ENCODE measurements at places on chromosomes 7 and 10.

- no peak for DNase-seq
These were observed 177.6 kb downstream of the PARD3 start for GRCh38 chr10:34637418-34637911.

GRCh38 chr10:103632247-103632642 lies 138.7 kb downstream of the NEURL1 start:
- no peak for DNase-seq

DNA sequence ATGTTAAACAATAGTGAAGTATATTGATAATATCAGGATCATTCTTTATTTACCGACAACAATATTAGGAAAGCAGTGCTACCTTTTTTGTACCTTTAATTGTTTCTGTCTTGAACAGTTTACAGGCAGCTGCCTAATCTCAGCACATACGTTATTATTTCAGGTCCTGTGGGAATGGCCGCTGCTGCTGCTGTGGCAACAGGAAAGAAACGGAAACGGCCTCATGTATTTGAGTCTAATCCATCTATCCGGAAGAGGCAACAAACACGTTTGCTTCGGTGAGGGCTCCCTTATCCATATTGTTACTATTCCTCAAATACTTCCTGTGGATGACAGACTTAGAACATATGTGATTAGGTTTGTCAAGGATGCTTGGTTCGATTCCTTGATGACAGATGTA lies 59.7 kb downstream of the NRF1 start:
- DNase-seq: no peak

DNA sequence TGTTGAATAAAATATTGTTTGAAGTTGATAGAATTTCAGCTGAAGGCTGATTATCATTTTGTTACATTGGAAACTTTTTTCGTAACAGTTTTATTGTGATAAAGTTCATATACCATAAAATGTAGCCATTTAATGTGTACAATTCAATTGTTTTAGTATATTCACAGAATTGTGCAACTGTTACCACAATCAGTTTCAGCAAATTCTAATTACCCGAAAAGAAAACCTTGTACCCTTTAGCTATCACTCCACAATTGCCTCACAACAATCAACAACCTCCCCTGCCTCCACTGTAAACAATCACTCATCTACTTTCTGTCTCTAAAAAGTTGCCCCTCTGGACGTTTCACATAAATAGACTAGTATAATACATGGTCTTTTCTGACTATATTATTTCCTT lies 179.7 kb upstream of the BET1 start:
- DNase-seq: no peak

DNA sequence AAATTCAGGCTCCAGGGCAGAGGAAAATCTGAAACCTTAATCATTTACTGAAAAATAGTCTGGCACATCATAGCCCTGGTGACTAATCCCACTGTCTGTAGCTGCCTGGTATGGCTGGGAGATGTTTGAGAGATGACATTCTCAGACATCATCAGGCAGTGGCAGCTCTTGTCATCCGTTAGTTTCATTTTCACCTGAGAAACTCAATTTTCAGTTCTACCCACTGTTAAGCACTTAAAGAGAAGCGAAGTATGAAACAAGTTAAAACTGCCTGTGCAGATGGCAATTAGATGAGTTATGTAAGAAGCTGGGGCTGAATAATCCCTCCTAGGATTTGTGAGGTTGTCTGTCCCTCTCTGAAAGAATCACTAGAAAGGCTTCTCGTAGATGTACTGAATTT lies 150.2 kb downstream of the NSUN6 start:
- DNase-seq: no peak

DNA sequence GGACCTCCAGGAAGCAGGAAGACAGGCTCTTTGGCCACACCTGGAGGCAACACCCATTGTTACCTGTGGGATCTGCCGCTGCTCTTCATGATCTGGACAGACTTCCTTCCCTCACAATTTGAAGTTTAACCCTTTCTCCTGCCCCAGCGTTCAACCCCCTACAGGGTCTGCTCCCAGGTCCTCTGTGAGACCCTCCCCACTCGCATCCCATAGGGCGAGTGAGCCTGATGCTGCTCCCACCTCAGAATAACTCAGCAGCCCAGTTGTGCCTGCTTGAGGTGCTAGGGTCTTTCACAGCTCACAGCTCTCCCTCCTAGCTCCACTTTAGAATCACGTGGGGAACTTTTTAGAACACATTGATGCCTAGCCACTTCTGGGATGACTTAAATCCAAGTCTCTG lies 61.8 kb upstream of the C10orf90 start:
- no peak for DNase-seq

GRCh38 chr10:34184397-34184796 lies 630.7 kb downstream of the PARD3 start:
- DNase-seq: no peak

GRCh38 chr7:6631605-6632004 lies 5.5 kb upstream of the ZNF316 start:
- no peak for DNase-seq

DNA sequence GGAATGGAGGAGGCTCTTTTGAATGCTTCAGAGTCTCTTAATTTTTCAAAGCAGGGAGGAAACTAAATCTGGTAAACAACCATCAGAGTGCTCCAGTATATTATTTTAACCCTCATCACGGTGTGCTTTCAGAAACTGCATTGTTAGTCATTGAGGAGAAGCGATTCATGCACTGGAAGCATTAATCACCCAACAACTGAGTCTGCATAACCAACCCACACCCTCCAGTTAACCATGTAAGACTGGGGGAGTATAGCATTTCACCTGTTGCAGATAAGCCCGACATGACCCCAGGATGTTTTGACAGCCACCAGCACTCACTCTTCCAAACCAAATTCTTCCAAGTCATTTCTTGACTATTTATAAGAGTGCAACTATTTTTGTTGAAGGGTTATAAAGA lies 257.6 kb downstream of the GATA3 start:
- DNase-seq: no peak
